ENCODE measurements at places on chromosomes 2 and 18.

DNA sequence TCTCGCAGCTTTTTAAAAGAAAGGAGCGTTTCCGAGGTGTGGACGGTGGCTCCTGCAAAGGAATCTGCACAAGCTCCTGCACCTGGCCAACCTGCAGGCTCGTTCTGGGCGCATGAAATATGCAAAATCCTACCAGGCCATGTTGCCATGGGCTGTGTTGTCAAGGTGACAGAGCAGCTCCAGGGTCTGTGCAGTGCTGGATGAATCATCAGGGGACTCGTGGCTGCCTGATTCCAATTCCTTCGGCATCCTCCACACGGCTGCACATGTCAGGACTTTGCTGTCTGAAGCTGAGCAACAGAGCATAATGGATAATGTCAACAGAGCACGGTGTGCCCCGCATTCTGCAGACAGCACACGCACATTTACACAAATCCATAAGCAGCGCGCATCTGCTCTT is 120.5 kb downstream of the EIPR1 start:
- DNase-seq, result peak; percentile 27

DNA sequence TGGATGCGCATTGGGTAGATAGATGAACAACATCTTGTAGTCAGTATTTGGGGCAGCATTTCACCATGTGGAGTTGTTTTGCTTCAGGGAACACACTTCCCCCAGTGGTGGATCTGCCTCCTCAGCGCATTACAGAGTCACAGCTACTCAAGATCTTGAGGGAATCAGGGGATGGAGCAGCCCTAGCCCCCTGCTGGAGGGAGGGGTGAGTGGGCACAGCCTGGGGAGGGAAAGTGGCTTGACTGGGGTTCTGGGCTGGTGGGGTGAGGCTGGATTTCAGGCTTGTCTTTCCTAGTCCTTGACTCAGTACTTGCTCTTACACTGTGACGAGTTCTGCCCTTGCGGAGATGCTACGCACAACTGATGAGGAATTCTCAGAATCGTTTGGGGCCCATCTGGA is 271.0 kb upstream of the HS6ST1 start:
- DNase-seq, result no peak

DNA sequence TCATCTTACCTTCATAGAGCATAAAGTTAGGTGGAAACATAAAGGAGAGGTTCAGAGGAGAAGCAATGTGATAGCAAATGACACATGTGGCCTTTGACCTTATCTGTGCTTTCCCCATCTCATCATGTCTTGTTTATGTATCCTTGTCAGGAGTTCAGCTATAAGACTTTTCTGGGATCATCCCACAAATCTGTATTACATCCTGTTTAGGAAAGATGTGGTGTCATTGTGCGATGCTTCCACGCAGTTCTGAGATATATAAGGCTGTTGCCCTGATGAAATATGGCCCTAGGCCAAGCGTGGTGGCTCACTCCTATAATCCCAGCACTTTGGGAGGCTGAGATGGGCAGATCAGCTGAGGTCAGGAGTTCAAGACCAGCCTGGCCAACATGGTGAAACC is 15.5 kb upstream of the MGAT5 start:
- DNase-seq, result no peak

DNA sequence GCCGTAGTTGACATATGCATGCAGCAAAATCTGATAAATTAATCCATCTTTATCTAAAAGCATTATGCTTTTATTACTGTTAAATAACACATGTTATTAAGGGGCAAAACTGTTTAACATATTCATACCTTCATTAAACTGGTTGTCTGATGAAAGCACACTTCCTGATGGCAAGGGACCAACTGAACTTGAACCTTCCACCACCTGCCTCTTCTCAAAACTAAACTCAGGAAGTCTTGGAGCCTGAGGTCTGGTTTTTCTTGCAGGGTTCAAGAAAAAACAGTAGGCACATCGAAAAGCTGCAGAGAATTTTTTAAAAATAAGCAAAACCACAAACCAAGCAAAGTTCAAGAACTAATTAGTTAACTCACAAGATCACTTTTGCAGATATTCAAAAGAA is 64.9 kb downstream of the LNPK start:
- no peak for DNase-seq

- no peak for DNase-seq
These were observed 18.6 kb upstream of the CNDP1 start for GRCh38 chr18:74515620-74516231.

GRCh38 chr2:15956751-15957736 is 16.7 kb downstream of the MYCN start:
- DNase-seq, result no peak

- no peak for DNase-seq
These were observed 35.5 kb downstream of the ITGA6 start for GRCh38 chr2:172462849-172463381.

GRCh38 chr18:58048081-58048642 is 4.1 kb downstream of the NEDD4L start:
- no peak for DNase-seq

GRCh38 chr2:70357684-70358071 is 55.8 kb upstream of the FAM136A start:
- no peak for DNase-seq

- DNase-seq, result no peak
These were observed 400 bp downstream of the CCDC88A start for GRCh38 chr2:55419233-55419678.

GRCh38 chr2:94875064-94875819 is 4.0 kb downstream of the TEKT4 start:
- DNase-seq, result no peak

GRCh38 chr2:238250896-238251295 is 11.1 kb upstream of the HES6 start:
- no peak for DNase-seq

DNA sequence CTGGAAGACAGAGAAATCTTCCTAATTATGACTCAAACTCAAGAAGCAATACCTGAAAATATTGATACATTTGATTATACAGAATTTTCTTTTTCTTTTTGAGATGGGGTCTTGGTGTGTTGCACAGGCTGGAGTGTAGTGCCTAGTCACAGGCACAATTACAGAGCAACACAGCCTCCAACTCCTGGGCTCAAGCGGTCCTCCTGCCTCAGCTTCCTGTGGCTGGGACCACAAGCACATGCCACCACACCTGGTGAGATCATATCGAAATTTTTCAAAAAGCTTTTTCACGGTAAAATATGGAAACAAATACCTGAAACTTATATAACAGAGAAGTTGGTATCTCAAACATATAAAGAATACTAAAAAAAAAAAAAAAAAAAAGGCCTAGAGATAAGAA is 27.9 kb downstream of the TGFBRAP1 start:
- DNase-seq, result no peak

DNA sequence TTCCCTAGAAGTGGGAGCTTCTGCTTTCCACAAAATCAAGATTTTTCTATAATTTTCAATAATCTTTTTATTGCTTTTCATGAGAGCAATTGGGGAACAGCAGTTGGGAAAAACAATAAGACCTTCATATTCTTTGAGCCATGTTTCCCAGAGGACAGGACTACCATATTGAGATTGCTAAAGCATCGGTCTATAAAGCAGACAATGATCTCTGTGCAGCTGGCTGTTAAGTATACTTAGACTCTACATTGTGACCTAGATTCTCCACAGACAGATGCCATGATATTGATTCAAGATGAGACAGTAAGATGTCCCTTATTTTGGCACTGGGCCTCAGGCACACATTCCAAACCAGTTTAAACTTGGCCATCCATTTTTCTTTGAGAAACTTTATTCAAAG is 1178.7 kb downstream of the SUCLG1 start:
- DNase-seq, result no peak

DNA sequence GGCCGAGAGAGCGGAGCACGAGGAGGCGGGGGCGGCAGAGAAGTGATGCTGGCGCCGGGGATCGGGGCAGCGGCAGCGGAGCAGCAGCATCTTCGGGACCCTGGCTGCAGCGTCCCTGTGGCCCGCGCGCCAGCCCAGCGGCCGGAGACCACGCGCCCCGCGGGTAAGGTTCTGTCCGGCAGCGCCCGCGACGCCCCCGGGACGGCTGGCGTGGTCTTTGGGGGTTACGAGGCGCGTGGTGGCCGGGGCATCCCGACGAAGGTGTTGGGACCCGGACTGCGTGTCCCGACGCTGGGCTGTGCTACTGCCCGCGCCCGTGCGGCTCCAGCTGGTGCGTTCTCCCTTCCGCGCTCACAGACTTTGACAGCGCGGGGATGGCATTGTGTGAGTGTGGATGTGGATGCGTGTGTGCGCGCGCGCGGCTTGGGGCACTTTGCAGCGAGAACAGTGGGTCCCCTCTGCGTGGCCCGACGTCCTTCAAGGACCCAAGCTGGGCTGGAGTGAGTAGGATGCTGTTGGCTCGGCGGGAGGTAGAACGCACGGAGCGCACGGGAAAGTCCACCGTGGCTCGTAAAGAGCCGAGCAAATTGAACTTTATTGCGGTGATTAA is 405.0 kb downstream of the XIRP2 start:
- DNase-seq, result no peak

DNA sequence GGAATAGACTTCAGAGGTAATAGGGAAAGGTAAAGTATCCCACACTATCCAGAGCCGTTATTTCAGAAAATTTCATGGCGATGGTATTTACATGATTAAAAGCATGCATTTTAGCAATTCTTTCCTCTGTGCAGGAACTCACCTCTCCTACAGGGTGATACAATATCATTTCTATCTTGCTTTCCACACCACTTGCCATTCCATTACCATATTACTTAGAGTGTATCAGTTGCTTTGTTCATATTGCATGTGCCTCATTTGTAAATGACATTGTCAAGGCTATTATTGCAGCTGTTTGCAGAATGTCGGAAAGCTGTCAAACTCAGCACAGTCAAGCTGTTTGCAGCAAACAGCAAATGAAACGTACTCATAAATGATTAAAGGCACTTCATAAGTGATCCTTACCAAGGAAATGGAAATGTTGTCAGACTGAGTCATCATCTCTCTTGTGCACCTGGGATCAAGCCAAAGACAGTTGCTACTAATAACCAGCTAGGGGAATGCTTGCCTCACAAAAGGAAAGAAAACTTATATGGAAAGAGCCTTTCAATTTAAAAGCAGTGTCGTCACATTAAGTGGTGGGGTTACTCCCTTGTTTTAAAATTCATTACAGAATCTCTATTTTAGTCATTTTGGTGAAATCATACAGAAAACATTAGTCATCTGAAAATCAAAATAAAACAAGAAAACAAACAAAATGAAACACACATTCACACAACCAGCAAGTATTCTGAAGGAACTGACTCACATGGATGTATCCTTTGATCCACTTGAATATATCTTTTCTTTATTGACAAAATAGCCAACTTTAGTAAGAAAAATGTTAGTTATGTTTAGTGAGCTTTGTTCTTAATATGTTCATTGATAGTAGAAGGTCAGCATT is 1064.1 kb upstream of the CNTNAP5 start:
- DNase-seq, result peak; percentile 20

DNA sequence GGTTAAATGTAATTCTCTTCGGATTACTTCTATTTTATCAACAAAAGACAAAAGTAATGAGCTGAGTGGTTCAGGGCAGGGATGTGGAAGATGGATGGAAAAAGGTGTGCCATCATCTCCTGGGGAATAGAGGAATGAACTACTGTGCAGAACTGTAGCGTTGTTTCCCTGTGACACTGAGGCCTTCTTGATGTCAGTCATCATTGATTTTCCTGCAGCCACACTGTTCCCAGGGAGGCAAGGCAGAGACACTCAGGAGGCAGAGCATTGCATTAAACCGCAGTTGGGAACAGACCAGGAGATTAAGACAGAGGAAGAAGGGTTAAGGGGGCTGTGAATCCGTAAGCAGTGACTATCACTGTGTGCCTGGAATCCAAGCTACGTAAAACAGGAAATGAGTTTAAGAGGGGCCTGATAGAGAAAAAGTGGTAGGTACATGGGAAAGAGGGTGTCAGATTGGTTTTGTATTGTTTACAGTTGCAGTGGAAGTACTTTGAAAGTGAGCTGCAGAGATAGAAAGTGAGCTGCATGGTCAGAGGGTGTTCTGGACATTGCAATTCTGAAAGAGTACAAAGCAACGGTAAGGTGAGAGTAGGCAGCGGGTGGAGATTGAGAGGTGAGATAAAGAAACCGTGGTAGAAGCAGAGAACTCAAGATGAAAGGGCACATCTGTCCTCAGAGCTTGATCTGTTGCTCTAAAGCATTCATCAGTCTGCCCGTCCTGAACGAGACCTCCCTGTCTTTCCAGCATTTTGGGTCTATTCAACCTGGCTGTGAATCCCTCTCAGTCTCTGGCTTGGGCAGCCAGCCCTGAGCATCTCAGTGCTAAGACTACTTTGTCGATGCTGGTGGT is 793.4 kb upstream of the CELF4 start:
- DNase-seq, result no peak

- DNase-seq, result no peak
These were observed 83.2 kb downstream of the COMMD1 start for GRCh38 chr2:61988462-61989366.

- DNase-seq, result no peak
These were observed 75.2 kb upstream of the SLC14A2 start for GRCh38 chr18:45540125-45540524.

DNA sequence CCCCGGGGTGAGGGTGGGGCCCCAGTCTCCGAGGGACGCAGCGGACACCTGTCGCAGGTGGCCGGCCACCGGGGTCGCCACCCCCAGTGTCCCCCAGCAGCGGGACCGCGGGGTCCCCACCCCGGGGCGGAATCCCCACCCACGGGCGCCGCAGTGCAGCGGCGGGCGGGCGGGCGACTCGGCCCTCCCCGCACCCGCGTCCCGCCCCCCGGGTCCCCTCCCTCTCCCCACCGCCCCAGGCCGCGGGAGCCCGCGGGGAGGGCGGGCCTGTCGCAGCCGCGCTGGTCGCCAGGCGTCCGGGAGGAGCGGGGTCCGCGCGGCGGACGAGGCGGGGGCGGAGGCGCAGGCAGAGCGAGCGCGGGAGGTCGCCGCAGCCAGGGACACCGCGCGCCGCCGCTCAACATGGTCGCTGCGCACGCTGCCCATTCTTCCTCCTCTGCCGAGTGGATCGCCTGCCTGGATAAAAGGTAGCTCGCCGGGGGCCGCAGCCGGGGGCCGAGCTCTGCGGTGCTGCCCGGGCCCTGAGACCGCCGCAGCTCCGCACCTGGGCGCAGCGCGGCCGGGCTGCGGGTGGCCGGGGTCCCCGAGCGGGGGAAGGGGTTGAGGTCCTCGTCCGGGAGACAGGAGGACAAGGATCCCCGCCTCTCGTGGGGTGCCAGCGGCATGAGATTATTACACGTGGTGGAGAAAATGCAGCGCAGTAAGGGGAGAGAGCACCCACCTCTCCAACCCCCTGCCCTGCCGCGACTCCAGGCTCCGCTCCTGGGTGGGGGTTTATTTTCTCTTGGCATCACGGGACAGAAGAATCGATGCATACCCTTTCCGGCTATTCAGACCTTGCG is at the start of gene RAPGEF4:
Gene RAPGEF4, plus strand, starts transcription at position 264 of the 842 bp plus-strand sequence. Its CDS starts 139 bp downstream, at position 403.
- DNase-seq, result no peak

DNA sequence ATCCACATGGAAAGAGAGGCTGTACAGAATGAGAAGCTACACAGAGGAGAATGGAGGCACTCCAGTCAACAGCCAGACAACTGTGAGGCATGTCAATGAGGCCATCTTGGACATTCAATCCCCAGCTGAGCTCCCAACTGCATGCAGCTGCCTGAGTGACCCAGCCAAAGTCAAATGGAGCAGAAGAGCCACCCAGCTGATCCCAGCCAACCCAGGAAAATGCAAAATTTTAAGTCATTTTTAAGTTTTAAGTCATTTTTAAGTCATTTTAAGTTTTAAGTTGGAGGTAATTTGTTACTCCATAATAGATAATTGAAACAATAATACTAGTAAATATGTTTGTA is 63.6 kb downstream of the RBMS1 start:
- DNase-seq, result no peak

- DNase-seq, result no peak
These were observed 39.9 kb downstream of the CROCC2 start for GRCh38 chr2:240946046-240946445.
